ENCODE measurements at places on chromosomes 13 and 19.
A peak's percentile ranks its signal among the peaks of the same experiment; 100 is the strongest.

GRCh38 chr19:23991170-23991569, 76.5 kb downstream of the ZNF726 start:
- no peak for DNase-seq

DNA sequence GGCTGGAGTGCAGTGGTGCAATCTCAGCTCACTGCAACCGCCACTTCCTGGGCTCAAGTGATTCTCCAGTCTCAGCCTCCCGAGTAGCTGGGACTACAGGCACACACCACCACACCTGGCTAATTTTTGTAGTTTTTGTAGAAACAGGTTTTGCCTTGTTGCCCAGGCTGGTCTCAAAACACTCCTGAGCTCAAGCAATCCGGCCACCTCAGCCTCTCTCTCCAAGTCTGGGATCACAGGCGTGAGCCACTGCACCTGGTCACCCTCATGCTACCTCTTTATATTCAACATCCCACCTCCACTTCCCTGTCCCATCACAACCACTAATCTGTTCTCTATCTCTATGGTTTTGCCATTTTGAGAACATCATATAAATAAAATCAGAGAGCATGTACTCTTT, 155.7 kb downstream of the PTPRS start:
- DNase-seq, result no peak

- no peak for DNase-seq
Observed at GRCh38 chr19:30236587-30236986, 135.6 kb upstream of the ZNF536 start.

DNA sequence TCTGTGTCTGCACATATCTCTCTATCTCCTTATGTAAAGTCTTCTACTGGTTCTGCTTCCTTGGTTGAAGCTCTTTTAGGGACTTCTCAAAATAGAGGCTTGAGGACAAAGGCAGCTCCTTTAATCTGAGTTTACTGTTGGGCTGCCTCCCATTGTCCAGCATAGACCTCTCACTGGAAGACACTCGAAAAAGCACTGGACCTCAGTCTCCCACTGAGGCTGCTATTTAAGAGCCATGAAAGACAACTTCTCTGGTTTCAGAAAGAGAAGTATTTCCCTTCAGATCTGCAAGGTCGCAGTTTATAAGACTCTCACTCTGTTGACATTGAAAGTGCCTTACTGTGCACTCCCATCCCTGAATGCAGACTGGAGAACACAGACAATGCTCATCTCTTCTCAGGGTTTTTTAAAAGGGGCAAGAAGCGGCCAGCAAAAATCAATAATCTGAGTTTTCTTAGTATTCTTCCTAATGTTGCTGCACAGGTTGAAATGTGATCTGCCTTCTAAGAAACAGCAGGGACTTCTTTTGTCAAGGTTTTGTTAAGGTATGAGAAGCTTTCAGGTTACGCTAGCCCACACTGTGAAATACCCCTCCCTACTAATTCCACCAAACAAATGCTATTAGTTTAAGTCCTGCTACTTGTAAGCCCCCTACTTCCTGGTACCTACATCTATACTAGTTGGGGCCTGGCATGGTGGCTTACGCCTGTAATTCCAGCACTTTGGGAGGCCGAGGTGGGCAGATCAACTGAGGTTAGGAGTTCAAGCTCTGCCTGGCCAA, 450.0 kb upstream of the SLC10A2 start:
- no peak for DNase-seq

GRCh38 chr13:22076658-22077057, 405.8 kb downstream of the FGF9 start:
- peak; percentile 65 for DNase-seq

- DNase-seq, result no peak
Observed at GRCh38 chr19:613732-614567, 19.4 kb downstream of the POLRMT start.

GRCh38 chr13:99746637-99747402, 224.7 kb downstream of the ZIC5 start:
- no peak for DNase-seq

GRCh38 chr13:83935566-83935965, 53.3 kb upstream of the SLITRK1 start:
- DNase-seq, result no peak

DNA sequence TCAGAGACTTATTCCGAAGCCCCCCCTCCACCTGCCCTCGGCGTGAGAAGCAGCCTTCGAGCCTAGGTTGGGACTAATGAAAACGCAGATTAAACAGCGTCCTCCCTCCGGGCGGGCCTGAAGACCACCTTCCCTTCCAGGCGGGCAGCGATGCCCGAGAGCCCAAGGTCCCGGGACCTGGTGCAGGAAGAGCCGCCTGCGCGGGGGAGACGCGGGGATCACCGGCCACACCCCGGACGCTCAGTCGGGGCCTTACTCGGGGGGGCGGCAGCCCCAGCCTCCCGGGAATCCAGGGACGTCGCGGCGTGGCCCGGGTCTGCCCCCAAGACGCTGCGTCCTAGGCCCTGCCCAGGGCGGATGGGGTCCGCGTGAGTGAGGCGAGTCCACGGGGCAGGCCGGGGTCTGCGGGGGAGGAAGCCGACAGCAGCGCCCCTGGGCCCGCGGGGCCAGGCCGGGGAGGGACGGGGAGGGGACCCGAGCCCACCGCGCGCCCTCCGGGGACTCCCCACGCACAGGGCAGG, 33.3 kb upstream of the SPACA7 start:
- no peak for DNase-seq

- no peak for DNase-seq
Observed at GRCh38 chr19:3603121-3603811, 3.4 kb downstream of the TBXA2R start.

GRCh38 chr19:3443840-3444694, 36.3 kb downstream of the SMIM24 start:
- no peak for DNase-seq
